ENCODE measurements at places on chromosomes 6 and 20.

DNA sequence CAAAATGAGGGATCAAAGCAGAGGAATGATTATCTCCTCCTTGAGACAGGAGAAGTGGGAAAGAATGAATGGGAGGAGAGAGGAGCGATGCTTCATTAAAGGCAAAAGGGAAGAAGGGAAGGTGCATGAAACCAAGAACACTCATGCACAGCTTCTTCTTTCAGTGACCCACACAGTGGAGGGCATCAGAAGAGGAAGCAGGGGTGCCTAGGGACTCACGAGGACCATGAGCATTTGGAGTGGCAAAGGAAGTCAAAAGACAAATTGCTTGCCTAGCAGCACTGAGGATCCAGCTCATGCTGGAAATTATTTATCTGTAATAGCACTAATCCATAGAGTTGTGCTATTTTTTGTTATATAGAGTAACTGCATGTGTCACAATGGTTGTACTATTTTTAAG is 66.1 kb downstream of the SMLR1 start:
- DNase-seq = no peak

GRCh38 chr20:38926934-38927616 is 858 bp downstream of the FAM83D start:
- DNase-seq = no peak

DNA sequence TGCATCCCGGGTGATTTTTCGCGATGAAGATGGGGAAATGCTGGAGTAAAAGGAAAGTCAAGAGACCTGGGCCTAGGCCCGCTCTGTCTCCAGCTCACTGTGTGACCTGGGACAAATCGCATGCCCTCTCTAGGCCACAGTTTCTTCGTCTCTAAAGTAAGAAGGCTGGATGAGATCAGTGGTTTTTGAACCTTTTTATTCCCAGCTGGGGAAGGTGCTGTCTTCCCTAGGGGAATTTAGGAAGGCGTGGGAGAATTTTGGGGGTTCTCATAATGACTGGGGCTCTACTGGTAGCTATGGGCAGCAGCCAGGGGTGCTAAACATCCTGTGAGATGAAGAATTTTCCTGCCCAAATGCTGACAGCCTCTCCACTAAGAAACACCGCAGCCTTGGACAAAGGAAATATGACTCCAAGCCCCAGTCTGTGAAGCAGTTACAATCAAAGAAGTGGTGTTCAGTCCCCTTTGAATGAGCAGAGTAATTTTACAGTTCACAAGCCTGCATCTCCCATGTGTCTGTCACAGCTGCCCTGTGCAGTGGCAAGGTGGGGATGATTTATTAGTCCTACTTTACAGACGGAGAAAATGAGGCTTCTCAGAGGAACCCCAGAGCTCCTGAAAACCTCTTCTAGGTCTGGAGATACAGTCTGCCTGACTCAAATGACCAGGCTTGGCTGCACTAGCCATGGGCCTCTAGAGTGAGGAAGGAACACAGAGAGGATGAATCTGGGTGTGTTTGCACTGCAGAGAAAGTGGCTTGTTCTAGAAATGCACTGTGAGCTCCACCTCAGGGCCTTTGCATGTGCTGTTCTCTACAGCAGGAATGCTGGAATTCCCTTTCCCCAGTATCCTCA is 57.2 kb downstream of the RAB44 start:
- no peak for DNase-seq

DNA sequence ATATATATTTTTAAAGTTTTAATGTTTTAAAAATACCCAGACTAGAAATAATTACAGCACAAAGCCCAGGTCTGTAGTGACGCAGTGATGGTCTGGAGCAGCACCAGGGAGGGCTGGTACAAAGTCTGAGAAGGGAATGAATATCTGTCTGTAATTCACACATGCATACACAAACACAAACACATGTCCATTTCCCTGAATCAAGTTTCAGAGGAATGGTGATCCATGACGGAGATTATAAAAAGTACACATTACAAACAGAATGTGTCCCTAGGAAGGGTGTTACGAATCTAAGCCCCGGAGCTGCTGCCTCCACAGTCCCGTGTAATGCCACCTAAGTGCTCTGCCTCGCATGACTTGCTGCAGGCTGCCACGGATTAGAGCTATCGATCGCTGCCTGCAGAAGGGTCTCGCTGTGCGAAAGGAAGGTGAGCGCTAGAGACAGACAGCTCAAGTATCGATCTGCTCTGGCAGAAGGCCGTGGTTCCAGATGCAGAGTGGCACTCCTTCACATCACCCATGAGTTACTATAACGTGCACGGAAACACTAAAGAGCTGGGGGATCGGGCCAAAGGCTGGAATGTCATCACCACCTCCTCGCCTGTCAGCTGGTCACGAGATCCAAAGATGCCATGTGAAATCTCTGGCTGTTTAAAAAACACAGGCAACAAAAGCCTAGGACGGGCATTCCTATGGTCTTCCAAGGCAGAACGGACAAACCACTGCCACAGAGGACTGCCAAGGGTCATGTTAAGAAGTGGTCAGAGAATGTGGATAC is 87.1 kb downstream of the INSM1 start:
- no peak for DNase-seq

DNA sequence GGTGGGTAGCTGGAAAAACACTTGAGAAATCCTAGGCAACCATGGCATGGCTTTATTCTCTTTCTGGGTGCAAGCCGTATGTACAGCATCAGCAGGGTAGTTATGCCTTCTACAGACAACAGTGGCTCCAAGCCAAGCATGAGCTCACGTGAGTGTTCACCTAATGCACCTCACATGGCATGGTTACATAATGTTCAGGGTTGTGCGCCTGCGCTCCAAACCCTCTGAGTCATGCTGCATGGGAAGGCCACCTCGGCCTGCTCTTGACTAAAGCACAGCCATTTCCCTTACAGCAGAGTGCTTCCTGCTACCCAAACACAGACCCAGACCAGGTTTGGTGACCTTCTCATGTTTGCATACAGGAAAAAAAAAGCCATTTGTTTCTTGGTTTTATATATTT is 96.2 kb downstream of the VIP start:
- DNase-seq = no peak

DNA sequence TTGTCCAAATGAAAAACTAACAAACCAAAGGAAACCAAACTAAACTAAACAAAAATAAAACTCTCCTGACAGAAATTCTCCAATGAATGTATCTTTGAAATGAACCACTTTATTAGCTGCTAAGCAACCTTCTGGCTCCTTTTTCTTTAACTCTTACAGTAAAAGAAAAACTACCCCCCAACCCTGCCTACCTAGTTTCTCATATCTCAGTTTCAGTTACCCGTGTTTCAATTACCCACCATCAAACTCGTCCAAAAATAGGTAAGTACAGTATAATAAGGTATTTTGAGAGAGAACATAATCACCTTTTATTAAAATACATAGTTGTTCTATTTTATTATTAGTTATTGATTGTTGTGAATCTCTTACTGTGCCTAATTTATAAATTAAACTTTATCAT is 177.4 kb upstream of the THEMIS start:
- DNase-seq = no peak

DNA sequence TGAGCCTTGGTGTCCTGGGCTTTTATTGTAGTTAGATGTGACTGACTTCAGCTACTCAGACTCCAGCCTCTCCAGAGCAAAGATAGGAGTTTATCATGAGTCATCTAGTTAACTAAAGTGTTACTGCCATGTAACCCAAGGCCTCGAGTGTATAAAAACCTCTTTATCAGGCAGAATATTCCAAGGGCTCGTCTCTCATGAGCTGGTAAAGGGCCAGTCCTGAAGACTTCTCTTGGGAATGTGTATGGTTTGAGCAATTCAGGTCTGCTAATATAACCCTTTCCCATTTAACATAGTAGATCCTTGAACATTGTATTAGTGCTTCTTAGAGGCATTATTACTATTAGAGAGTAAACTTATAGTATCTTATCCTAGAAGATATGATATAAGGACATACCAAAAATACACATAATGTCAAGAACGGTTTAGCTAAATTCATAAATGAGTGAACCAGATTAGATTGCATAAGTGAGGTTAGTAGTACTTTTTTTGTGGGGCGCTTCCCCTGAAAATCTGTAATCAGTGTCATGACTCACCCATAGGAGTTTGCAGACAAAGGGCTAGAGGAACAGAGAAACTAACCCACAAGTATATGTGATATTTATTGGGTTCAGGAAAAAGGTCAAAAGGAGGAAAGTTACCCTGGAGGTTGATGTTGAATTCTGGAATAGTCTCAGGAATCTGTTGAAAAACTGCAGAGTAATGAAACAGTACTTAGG is 16.0 kb downstream of the DSE start:
- DNase-seq = no peak

GRCh38 chr6:170087941-170088581 is 202.8 kb downstream of the DLL1 start:
- DNase-seq = peak; percentile 71

DNA sequence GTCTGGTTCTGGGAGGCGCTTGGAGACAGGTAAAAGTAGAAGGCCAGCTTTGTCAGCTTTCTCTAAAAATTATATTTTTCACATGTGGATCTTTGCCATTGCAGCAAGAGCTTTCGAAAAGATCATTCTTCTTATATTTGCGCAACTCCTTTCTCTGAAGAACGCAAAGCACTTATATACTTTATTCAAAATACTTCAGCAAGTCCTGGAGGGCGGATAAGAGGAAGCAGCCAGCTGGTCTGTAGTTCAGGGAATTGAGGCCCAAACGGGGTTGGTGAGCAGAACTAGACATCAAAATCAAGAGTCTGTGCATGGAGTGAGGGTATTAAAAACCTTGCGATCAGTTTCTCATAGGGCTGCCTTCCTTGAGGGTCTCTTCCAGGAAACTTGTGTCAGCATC is 182.3 kb downstream of the DTNBP1 start:
- no peak for DNase-seq

DNA sequence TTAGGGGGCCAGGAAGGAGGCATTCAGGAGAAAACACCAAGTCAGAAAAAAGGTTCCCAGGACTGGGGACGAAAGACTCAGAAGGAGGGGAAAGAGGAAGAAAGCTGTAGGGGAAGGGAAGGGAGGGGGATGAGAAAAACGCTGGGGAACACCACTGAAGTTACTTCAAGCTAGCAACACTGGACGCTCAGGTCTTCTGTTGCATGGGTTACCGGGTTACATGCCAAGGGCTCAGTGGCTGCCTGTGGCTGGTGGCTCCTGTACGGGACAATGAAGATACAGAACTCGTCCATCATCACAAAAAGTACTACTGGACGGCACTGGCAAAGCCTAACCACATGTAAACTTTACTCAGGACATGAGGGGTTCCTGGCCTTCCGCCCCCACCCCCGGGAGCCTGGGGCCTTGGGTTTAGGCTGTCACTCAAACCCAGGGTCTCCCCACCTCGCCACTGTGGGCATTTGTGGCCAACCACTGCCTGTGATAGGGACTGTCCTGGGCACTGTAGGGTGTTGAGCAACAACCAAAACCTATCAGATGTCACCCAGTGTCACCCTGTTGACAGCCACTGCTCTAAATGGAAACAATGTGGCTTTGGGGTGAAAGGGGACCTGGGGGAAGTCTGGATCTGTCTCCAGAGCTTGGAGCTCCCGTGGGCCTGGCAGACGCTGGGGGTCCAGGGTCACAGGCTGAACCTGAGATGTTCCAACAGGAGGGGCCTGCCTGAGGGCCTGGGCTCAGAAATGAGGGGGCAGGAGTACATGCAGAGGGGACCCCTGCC is 40.3 kb upstream of the CD93 start:
- DNase-seq = no peak

Measured in activated CD4-positive, alpha-beta T cell treated with anti-CD3 and anti-CD28 coated beads for 36 hours (primary cell).